Fibroblast of pulmonary artery (primary cell): ENCODE measurements at places on chromosomes 3 and 15.

- no peak for DNase-seq
These were observed 835 bp upstream of the TTLL3 start for GRCh38 chr3:9809239-9809614.

GRCh38 chr15:89502867-89503595, 6.6 kb upstream of the RHCG start:
- DNase-seq: no peak

- DNase-seq: peak; percentile 61
These were observed 520 bp downstream of the SLC26A6 start for GRCh38 chr3:48634661-48635221.

- peak; percentile 72 for DNase-seq
These were observed 71.9 kb downstream of the CSNK1G1 start for GRCh38 chr15:64284042-64284441.

DNA sequence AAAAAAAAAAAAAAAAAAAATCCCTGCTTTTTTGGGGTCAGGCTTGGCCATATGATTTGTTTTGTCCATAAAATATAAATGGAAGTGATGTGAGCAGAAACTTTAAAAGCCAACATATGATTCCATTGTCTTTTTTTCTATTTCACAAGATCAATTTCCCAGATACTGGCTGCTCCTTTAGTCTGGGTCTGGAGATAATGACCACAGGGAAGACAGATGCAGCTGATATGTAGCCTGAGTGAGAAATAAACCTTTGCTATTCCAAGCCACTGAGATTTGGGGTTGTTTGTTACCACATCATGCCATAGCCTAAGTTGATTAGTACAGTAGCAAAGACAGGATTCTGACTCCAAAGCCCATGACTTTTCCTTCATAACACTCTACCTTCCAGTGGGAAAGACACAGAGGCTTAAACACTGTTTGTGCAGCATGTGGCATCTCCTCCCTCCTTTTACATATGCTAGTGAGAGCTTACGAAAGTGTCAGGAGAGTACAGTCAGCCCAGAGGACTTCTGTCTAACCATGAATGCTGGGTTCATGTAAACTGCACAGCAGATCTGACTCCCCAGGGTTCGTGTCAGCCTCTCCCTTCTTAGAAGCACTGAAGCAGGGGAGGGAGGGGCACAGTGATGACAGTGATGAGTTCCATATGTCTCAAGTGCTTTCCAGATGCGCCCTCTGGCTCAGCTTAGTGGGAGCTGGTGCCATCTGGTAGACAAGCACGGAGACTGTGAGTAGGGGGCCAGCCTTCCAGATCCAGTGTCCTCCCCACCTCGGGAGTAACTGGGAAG, 36.7 kb upstream of the SLC7A14 start:
- peak; percentile 79 for DNase-seq
